ENCODE measurements at places on chromosomes 5 and 9.

GRCh38 chr9:12415361-12415760 lies 277.8 kb upstream of the TYRP1 start:
- ATAC-seq = no peak

DNA sequence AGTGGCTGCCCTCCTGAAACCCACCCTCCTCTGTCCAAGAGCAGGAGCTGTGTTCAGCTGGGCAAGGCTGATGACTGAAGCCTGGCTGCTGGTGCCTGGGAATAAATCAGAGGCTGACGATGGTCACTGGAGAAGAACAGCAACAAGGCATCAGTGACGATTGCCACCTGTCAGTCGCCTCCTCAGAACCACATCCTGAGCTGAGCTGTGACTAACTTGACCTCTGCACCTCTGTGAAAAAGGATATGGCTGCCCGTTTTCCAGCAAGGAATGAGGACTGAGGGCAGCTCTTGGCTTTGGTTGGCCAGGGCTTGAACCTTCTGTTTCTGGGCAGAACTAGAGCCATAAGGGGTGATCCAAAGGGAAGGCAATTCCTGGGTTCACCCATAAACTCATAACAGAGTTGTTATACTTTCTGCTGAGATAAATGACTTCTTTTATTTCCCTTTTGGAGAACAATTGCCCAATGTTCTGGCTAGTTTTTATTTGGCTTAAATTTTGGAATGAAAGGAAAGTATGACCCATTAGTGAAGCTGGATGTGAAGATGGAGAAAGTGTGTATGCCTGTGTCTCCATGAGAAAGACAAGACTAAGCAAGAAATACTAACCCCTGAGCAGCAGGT lies 40.1 kb downstream of the TRIP13 start:
- ATAC-seq = no peak

DNA sequence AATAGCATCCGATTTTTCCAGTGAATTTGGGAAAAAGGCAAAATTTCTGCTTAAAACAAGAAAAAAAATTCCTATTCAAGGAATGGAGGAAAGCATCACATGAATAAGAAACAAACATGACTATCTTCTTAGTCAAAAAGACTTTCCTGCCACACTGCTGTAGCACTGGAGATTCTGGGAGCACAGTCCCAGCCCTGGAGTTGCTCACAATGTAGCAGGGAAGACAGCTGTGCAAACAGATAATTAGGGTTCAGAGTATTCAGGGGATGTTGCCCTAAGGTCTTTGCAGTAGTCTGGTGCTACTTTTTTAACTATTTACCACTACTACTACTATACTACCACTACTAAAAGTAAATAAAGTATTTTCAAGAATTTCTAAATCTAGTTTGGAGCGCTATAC lies 86.5 kb downstream of the BNC2 start:
- no peak for ATAC-seq

GRCh38 chr9:95879591-95879990 lies 4.1 kb downstream of the ERCC6L2 start:
- no peak for ATAC-seq

GRCh38 chr9:114310471-114311450 lies 12.1 kb upstream of the ORM1 start:
- no peak for ATAC-seq

DNA sequence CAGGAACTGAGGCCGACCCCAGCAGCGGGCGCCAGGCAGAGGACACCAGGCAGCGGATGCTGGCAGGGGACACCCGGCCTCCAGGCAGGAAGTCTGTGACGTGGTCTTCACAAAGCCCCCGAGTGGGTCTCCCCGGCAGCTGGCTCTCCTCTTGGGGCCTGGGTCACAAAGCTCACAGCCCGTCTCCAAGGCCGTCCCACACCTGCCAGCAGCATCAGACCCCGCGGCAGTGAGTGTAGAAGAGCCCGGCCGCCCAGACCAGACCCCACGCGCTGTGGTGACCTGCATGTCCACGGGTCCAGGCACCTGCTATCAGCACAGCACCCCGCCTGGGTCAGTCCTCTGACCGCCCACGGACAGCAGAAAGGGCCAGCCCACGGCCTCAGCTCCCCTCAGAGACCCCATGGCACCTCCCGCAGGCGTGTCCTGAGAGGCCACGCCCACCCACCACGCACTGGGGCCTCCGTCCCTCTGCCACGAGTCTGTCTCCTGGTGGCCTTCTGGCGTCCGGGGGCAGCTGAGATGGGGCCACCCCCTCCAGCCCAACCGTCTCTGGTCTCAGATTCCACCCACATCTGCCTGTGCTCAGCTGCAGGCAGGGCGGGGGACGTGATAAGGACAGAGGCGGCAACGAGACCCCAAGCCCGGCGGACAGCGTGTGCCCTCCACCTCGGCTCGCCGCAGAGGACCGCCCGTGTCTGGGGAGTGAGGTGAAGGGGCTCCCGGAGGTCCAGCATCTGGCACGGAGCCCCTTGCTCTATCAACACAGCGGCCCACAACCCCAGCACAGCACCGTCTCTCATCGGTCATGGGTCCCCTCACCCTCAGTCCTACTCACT lies 34.2 kb downstream of the EXD3 start:
- ATAC-seq = no peak

GRCh38 chr9:114935119-114935518 lies 4.7 kb upstream of the TNFSF8 start:
- ATAC-seq = no peak

DNA sequence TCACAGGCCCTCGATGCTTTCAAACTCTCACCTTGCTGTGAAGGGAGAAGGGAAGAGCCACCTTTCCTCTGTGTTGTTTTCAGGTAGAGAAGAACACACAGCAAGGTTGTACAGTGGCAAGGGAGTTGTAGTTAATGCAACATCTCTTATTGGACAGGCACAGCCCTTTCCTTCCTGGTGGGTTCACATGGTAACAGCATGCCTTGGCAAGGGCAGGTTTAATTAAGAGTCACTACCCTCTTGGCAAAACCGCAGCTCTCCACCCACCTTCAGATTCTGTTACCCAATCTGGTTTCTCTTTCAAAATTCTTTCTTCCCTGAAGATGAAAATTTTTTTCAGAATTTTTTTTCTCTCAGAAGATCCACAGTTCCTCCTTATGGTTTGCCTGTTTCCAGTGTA lies 253.1 kb downstream of the TLR4 start:
- ATAC-seq = peak; percentile 90

DNA sequence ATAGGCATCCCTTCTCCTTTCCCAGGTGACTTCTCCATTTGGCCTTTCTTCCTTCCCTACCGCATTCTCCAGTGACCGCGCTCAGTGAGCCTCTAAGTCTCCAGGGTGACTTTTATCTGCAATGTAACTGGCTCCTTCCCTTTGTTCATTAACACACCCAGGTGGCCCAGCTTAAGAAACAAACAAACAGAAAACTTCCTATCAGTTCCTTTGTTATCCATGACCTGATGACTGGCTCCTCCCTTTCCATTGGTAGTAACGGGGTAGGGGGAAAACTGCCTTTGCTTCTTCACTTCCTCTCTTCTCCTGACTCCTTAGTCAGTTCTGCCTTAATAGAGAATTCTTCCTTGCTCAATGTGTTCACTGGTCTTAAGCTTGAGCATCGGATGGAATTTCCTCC lies 7.0 kb upstream of the SH3GL2 start:
- no peak for ATAC-seq

DNA sequence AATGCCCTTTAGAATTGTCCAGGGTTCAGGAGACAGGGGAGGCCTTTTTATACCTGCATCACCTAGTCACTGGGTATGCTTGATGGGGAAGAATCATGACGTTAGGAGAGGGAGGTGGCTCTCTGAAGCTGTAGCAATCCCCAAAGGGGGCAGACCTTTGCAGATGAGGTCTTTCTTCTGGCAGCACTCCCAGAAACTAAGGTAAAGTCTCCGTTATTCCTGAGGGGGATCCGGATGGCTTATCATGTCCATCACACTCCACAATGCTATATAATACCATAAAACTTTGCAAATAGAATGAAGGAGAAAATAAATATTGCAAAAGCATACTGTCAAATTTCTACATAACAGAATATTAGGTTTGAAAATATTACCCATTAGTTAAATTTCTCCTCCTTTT lies 21.5 kb upstream of the CAST start:
- no peak for ATAC-seq

DNA sequence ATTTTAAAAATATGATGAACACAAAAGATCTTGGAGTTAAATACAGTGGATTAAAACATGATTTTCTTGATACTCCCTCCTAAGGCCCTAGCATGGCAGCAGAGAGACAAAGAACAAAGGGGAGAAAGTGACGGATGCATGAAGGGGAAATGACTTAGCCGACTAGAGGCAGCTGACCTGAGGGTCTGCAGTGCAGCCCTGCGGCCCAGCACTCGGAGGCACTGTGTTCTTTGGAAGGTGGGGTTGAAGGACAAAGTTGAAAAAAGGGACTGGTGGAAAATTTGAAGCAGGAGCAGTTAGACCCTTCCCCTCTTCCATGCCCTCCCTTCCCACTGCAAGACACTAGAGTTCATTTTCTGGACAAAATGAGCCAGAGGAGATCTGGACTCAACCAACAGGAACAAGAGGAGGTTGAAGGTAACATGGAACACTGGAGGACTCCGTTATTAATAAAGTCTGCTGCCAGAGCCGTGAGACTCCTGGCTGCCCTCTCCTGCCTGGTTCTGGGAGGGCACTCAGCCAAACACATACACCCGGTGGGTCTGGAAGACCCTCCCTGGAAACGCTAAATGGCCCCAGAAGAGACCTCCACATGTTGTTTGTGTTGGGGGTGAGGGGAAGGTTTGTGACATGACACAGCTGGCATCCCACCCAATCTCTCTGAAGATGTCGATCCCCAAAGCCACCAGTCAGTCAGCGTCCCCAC lies 98.1 kb downstream of the JMY start:
- no peak for ATAC-seq

GRCh38 chr9:110049699-110050450 lies 158.1 kb downstream of the C9orf152 start:
- ATAC-seq = peak; percentile 19

DNA sequence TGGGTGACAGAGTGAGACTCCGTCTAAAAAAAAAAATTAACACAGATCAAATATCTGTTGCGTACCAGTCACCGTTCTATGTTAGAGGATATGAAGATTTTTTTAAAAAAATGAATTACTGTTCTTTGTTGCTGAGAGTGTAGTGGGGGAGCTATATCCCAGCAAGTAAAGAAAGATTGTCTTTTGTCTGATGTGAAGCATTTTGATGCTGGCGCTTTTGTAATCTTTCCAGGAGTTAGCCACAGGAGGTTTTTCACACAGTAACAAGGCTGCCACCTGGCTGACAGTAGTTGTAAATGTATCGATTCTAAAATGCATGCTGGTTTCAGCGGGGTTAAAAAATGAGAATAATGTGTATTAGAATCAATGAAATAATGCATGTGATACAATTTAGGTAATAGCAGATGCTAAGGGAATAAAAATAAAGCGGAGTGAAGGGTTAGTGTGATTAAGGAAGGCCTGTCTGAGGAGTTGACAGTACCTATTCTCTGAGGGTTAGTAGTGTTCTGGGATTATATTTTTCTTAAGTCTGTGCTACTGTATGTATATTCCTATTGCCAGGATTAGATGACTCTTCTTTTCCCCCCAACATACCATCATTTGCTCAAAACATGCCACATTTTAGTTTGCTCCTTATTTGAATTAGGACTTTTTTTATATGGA lies 3.4 kb downstream of the LMNB1 start:
- no peak for ATAC-seq

GRCh38 chr5:154189256-154189818 lies 1.2 kb upstream of the GALNT10 start:
- peak; percentile 19 for ATAC-seq

- no peak for ATAC-seq
These were observed 13.1 kb downstream of the TRIO start for GRCh38 chr5:14156290-14156649.

DNA sequence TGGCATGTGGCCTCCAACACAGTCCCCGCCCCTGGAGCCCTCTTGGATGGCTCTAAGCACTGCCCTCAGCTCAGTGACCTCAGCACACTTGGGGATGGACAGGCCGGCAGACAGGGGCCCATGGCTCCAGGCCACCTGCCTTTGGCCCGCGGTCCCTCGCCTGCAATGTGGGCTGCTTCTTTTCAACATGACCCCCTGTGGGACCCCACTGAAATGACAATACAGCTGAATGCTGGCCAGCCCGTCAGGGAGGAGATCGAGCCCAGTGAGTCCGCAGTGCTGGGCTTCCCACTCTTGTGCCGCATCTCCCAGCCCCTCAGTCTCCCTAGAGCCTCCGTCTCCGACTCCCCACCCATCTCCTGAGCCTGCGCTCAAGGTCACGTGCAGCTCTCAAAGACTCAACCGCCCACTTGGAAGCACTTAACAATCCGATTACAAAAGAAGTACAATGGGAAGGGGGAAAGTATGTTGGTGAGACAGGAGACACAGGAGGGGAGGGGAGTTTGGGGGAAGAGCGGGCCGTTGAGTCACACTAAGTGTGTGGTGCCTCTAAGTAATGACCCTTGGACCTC lies 238.9 kb downstream of the HSPA4 start:
- ATAC-seq = no peak

GRCh38 chr5:136133922-136134379 lies 1.3 kb downstream of the SMAD5 start:
- no peak for ATAC-seq

DNA sequence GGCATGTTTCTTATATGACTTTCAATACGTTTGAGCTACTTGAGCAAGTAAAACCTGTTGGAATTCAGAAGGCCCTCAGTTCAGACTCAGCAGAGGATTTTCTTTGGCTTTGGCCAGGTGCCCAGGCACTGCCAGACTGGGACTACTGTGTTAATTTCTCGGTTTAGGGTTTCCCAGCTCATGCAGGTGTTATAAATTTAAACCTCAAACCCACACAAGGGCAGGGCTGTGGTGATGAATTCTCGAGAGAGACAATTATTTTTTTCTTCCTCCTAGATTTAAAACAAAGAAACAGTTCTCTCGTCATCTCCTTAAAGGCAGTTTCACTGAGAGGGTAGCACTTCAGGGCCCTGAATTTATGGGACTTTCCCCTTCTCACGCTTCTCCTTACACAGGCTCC lies 406.0 kb upstream of the PIK3R1 start:
- ATAC-seq = no peak

- ATAC-seq = no peak
These were observed 52.0 kb upstream of the NTRK2 start for GRCh38 chr9:84617411-84618029.

DNA sequence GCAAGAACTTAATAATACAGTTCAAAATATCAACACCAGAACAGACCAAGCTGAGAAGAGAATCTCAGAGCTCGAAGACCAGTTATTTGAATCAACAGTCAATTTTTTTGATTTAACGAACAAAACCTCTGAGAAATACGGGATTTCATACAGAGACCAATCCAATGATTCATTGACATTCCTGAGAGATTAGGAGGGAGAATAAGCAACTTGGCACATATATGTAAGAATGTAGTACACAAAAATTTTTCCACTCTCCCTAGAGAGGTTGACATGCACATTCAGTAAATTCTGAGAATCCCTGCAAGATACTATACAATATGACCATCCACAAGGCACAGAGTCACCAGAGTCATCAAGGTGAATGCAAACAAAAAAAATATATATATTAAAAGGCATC lies 1577.3 kb upstream of the C9orf72 start:
- no peak for ATAC-seq

GRCh38 chr5:142303565-142303964 lies 21.3 kb downstream of the SPRY4 start:
- ATAC-seq = no peak

- no peak for ATAC-seq
These were observed 892.7 kb downstream of the TLE1 start for GRCh38 chr9:80796632-80797031.

Data from esophagus mucosa (tissue), 1 donor.